Activated gamma-delta T cell treated with Interleukin-2 at 50 U/mL for 16 hours (primary cell): ENCODE measurements at places on chromosomes 2 and 18.

GRCh38 chr2:57373530-57373929, 673.1 kb upstream of the VRK2 start:
- no peak for DNase-seq

DNA sequence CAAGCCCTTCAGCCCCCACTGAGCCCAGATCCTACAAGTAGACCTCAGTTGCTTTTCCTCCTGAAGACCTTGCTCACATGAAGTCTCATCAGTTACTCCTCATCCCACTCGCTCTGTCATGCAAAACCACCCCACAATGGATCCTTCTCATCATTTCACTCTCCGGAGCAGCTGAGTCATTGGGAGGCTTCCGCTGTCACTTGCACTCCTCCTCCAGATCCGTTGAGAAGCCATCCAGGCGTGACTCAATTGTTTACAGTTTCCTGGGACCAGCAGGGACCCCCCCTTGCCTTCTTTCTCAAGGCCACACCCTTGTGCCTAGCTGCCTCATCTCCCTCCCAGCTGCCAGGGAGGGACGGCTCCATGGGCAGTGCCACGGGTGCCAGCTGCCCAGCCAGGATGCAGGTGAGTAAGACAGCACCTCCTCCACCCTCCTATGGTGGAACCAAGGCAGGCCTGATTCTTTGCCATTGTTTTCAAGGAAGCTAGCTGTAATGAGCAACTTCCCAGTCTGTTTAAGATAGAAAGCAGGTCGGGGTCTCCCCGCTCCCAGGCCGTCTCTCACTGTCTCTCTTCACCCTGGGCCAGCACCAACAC, 16.3 kb downstream of the GPR55 start:
- no peak for DNase-seq

DNA sequence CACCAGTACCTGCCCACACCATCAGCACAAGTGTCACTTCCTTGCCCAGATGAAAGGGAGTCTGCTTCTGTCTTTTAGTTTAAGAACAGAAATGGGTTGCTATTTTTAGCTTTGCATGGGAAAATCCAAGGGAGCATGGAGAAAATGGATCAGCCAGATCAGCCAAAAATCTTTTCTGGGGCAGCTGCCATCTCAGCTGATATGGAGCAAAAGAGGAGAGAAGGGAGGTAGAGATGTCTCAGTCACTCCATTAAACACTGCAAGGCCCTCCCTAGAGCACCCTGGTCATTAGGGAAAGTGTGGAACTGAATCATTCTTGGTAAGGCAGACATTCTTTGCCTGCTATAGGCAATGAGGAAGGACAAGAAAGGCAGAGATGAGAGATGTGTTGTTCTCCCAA, 79.9 kb downstream of the CTAGE1 start:
- DNase-seq: no peak

DNA sequence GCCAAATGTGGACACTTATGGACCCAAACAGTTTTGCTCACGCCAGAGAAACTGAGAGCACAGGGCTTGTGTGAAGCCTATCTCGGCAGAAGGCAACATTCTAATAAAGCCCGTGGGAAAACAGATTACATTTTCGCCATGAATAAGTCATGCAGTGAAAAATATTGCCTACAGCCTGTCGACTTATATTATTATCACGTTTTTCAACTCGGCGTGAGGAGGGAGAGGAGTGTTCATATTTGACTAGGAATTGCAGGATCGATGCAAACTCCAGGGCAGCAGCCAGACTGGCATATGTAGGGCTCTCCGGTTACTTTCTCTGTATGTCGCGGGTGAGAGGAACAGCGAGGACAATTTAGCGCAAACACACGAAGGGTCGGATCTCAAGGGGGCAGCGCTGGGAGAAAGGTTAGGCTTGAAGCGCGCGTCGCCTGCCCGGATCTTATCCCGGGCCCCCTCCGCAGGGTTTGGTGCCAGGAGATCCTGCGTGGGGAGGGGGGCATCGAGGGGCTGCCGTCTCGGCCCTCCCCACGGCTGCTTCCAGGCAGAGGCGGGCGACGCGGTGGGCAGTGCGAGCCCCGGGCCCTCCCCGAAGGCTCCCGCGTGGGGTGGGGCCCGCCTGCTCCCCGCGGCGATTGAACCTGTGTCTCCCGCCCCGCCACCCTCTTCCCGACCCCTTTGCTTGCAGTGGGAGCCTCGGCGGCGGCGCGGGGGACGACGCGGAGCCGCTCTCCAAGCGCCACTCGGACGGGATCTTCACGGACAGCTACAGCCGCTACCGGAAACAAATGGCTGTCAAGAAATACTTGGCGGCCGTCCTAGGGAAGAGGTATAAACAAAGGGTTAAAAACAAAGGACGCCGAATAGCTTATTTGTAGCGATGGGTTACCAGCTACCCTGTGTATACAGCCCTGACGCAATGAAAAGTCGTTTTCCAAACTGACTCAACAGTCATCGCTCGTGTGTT, 4.4 kb downstream of the ADCYAP1 start:
- no peak for DNase-seq

DNA sequence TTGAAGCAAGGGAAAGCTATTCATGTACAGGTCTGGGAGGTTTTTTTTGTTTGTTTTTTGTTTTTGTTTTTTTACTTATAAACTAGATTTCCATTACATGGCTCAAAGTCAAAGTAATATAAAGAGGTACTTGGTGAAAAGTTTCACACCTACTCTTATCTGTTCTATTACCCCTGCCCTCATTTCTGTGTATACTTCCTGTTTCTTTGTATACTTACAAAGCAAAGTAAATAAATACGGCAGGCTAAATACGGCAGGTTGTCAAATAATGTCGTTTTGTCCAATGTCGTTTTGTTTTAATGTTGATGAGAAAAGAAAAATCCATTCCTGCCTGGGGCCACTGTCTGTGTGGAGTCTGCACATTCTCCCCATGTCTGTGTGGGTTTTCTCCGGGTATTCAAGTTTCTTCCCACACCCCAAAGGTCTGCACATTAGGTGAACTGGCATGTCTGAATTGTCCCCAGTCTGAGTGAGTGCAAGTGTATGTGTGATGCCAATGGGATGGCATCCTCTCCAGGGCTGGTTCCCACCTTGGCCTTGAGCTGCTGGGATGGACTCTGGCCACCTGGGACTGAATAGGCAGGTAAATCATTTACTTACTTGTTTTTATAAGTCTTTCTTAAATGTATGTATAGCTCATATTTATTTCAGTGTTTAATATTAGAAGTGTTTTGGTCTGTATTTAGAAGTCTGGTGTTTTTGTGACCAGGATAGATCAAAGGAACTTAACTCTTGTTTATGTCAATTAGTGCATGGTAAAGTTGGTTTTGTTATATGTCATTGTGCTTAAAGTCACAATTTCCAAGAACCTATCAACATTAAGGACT, 13.4 kb downstream of the STAMBP start:
- DNase-seq: no peak

- DNase-seq: no peak
Measured at GRCh38 chr18:3114451-3114850, 101.5 kb upstream of the LPIN2 start.

GRCh38 chr2:49255409-49255971, 101.2 kb upstream of the FSHR start:
- DNase-seq: no peak

DNA sequence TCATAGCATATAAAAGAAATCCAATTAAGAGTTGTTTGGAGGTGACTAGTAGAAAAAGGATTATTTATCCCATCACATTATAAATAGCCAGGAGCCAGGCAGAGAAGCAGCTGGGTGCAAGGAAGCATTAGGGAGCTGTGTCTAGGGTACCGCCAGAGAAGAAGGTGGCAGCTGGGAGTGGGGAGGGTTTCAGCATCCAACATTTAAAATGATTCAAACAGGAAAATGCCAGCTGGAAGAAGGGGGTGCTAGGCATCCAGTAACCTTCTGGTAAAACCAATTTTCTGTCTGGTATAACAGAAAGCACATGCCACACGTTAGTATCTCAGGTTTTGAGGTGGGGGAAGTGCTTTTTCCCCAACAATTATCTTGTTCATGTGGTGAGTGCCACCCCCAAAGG, 452.4 kb downstream of the ZEB2 start:
- no peak for DNase-seq

- DNase-seq: no peak
Measured at GRCh38 chr18:13530879-13531387, 195.4 kb downstream of the FAM210A start.

DNA sequence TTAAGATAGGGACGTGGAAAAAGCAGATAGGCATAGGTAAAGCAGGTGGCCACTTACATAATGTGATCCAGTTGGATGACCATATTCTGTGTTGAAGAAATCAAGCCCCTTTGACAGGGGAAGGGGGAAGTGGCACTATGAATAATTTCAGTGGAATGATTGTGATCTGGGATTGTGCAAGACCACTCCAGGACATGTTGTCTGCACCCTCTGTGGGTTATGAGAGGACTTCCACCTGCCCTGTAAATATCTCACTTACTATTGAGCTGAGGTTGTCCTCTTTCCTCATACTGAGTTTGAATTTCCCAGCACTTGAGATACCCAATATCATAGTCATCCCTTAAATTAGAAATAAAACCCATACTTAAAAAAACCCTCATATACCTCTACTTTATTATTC, 220.7 kb downstream of the IRS1 start:
- DNase-seq: no peak

DNA sequence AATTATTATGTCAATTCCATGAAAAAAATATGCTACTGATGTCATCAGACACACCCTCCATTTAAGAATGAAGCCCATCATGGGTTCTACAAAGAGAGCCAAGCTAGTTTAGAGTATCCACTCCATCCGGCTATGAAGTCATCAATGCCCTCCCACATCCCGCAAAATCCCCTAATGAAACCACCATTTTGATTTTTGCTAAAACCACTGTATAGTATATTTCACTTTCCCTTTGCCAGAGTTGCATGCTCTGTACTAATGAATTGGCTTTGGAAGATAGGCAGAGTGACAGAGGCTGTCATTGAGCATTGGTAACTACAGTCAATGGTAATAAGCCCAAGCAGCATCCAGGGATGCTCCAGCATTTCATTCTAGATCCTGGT, 118.6 kb downstream of the ANKRD44 start:
- peak; percentile 30 for DNase-seq

DNA sequence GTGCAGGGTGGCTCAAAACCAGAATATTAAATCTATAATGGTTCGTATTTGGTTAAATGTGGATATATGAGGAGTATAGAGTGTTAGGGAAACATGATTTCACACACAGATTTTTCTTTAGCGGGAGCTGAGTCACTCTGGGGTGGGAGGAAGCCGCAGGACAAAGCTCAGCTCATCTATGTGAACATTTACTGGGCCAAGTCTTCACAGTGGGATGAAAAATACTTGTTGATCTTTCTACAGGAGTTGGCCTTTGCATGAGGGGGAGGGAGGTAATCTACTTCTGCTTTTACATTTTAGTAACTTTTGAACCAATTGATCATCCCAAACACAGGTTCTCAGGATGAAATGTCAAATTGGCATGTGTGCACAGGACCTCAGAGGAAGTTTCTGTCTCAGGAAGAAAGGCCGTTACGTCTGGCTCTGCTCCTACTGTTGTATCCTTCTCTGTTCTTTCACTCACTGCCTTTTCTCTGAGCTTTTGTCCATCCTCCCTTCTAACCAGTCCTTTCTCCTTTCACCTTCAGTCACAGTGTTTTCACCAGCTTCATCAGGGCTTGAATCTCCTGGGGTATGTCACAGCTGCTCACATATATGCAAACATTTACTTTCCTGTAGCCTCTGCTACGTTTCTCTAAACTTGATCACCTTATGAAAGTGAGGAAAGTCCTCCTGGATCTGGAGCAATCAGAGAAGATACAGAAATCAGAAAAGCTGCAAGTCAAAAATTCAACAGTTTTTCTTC, 943.3 kb upstream of the FANCL start:
- DNase-seq: no peak

- DNase-seq: no peak
Measured at GRCh38 chr18:35770376-35771014, 189.0 kb downstream of the GALNT1 start.

- no peak for DNase-seq
Measured at GRCh38 chr2:5933669-5934068, 241.5 kb downstream of the SOX11 start.

GRCh38 chr2:28662468-28663181, 89.0 kb upstream of the PPP1CB start:
- DNase-seq: no peak

GRCh38 chr2:141200191-141200590, 930.6 kb downstream of the LRP1B start:
- DNase-seq: no peak

- no peak for DNase-seq
Measured at GRCh38 chr2:31401580-31401979, 13.0 kb downstream of the XDH start.

DNA sequence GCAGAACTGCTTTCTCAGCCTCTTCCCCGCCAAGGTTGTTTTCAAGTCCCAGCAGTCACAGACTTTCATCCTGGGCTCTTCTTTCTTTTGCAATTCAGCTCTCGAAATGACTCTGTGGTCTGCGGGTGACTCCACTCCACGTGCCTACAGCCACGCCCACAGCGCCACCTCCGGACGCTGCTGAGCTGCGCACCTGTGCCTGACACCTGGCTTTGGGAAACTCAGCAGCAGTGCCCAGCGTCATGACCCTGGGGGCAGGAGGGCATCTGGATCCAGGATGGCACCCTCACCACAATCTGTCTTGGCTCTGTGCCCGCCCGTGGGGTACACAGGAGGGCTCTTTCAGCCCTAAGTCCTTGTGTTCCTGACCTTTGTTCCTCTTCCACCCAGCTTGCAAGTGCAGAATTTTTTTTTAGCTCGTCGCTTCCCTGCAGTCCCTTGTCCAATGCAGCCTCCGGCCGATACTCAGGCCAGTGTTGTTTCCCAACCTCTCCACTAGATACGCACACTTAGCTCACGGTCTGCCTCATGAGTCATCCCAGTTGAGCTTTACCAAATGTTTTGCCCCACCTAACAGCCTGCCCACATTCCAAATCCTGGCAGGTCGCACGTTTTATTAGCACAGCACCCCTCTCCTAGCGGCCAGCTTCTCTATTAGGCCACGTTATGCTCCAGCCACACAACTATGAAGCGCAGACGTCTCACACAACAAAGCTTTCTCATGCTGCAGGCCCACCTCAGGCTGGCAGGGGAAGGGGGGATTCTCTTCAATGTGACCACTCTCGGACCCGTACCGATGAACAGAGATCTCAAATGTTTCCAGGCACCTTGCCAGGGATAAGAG, 6.5 kb upstream of the CAPN10 start:
- DNase-seq: peak; percentile 65

DNA sequence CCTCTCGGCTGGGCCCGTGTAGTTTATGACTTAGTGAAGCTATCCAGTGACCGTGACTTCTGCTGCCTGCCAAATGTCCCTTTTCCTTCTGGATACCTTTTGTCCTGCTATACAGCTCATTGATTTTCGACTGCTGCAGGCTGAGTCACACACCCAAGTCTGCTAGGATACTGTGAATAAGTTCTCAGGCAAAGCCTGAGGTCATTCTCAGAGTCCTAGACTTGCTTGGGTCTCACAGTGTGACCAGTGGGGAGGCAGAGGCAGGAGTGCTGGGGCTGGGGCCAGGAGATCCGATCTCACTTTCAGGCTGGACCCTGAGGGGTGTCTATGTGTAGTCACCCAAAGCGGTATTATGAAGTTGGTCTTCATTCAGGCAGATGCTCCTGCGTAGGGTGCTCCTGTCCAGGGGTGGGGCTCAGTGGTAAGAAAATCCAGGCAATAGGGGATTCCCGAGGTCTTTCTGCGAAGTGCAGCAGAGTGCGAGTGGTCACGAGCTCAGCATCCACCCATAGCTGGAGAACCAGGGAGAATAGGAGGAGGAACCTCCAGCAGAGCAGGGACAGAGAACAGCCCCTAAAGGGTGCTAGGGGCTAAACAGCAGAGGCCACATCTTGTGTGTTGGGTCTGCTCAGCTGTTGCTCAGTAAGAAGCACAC, 268.6 kb upstream of the NCKAP5 start:
- no peak for DNase-seq

- no peak for DNase-seq
Measured at GRCh38 chr2:80380736-80381135, 76.2 kb upstream of the LRRTM1 start.
